ENCODE measurements at places on chromosomes 6 and 20.

DNA sequence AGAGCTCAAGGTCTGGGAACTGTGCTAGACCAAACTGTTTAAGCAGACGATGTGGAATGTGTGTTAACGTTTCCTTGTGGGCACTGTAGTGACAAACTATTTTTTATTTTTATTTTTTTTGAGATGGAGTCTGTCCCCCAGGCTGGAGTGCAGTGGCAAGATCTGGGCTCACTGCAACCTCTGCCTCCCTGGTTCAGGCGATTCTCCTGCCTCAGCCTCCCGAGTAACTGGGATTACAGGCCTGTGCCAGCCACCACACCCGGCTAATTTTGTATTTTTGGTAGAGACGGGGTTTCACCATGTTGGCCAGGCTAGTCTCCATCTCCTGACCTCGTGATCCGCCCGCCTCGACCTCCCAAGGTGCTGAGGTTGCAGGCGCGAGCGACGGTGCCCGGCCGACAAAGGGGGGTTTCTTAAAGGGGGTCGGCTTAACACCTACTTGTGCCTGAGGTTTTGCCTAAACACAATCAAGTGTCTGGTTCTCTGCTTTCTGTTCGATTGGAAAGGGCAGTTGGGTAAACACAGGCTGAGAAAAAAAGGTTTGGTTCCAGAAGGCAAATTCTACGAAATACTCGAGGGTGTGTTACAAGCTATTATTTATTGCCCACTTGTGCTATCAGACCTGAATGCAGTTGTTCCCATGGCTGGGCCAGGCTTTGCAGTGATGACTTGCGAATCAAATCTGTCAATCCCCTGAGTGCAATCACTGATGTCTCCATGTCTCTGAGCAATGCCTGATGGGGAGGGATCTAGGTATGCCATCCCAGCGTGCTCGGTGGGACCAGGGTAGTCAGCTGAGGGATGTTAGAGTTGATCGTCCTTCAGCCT, 1.3 kb downstream of the NOP56 start:
- DNase-seq: no peak

DNA sequence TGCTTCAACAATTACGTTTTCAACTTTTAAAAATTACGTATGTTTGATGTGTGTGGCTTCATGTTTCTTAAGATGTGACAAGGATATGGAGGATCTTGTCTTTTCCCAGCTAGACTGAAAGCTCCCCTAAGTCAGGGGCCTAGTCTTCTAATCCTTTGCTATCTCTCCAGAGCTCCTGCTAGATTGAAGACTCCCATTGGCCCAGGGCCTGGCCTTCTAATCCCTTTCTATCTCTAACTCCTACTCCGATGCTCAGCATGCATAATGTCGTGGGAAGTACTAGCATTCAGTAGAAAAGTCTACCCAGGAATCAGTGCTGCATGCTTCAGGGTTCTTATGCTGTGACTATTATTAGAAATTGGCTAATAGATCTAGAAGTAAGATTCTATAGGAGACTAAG, 144.8 kb upstream of the SUPT3H start:
- DNase-seq: no peak

- DNase-seq: no peak
Measured at GRCh38 chr20:17620371-17621228, 50.7 kb downstream of the DSTN start.

DNA sequence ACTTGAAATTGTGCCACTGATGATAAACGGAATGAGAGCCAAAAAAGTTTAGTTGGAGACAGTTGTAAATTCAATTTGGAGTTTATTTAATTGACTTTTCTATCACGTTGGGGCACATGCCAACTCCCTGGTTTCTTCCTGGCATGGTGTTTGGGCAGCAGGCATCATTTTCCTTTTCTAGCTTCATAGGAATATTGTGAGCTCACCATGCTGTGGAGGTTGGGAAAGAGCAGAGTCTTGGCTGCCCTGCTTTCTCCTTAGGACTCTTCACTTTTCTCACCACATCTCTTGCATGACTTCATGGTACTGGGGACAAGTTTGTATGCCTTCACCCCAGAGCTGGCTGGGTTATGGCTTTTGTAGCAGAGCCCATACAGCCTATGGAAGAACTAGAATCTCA, 6.4 kb downstream of the SCAND1 start:
- no peak for DNase-seq

DNA sequence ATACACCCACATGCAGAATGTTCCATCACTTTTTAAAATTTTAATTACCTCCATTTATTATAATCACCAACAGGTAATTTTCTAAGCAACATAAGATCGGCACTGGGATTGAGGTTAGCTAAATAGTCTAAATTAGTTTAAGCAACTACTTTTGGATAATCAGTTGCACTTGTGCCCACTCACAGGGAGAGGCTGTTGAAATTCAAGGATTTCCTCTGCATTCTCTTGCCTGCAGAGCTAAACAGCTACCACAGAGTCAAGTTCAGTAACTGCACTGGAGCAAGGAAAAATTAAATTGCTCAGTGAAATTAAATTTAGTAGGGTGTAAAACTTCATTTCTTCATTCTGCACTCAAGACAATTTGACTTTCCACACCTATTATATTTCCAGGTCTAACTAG, 120.7 kb upstream of the CCDC28A start:
- no peak for DNase-seq

DNA sequence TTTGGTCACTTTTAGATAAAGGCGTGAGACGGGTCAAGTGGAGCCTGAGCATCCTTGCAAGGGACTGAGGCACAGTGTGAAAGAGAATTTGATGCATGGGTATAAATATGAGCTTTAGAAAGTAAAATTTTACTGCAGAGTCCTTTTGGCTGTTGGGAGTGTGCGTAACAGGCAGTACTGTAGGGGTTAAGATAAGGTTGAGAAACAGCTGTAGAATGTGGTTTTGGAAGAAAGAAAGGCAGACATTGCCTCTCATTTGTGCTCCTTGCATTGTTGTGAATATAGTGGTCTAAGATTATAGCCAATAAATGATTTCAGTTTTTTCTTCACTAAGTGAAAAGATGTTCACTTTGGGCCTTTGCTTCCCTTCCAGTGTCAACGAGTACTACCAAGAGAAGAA, 73.0 kb downstream of the RREB1 start:
- no peak for DNase-seq

GRCh38 chr6:72216222-72217068, 330.1 kb downstream of the RIMS1 start:
- no peak for DNase-seq

DNA sequence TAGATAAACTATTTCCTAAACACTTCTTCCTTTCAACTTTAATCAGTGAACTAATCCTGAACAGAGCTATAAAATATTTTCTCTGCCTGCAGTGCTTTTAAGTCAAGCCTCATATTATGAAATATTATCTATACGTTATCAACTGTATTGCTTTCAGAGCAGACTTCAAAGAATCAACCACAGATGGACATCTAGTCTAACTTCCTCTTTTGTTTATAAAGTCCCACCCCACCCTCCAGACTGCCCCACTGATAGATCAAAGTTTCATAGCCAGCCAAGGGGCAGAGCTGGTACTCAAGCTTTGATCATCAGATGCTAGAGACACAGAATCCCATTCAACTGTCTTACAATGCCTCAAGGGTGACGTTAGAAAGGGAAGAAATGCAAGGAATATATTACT, 308.3 kb downstream of the LAMA2 start:
- no peak for DNase-seq

GRCh38 chr6:105488516-105489215, 85.8 kb upstream of the PREP start:
- DNase-seq: no peak

- no peak for DNase-seq
Measured at GRCh38 chr6:142613981-142614380, 312.2 kb downstream of the ADGRG6 start.

DNA sequence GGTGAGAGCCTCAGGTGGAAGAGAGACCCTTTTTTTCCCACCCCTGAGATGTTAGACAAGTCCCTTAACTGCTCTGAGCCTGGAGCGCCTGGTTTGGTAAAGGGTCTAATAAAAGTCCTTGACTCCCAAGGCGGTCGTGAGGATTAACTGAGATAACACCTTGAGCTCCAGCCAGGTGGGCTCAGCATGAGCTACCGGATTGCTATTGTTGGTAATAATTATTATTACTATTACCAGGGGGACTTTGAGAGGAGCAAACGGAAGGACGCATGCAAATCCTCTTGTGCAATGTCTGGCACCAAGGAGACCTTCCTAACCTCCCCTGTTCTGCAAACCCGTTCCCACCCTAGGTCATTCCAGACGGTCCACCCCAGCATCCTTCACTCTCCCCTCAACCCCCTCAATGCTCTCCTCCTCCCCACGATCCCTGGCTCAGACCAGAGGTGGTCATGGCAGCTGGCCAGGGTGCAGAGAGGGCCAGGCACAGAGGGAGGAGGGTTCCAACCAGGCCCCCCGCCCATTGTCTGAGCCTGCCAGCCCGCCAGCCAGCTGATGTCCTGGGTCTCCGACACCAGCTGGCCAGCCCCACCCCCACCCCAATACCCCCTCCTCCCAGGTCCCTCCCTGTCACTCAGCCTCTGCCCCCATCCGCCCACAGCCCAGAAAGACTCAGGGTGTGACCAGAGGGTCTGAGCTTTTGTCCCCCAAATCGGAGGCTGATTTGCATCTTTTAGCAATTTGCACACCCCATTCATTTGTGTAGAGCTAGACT, 14.3 kb upstream of the CBFA2T2 start:
- DNase-seq: no peak

DNA sequence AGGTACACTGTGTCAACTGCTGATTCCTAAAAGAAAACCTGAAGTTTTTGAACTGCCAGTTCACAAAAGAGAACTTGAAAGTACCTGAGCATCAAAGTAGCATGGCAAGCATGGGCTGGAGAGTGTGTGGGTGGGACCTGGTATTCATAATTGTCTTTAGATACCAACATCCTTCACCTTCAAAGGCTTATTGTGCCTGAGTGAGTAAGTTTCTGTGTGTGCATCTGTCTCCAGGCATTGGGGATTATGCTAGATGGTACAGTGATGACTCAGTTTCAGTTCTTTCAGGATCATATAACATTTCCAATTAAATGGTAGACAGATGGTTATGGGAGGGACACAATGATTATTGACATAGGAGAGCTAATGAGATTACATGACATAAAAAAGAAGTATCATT, 238.5 kb downstream of the ZFAND3 start:
- DNase-seq: no peak

DNA sequence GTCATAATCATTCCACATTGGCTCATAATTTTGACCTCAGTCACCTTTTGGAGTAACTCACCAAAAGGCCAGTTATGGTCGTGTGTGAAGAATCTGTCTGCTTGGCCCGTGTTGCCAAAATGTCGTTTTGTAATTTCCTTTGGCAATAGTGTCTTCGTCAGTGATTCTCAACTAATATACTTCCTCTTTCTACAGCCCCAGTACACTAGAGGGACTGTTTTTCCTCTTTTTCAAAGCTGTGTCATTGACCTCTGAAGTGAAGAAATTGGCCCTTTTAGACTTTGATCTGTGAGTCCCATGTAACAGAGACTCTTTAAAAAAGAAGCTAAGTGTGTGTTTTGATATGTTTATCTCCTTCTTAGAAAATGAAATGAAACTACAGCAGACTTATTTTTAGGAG, 5.2 kb downstream of the FOXO3 start:
- no peak for DNase-seq

DNA sequence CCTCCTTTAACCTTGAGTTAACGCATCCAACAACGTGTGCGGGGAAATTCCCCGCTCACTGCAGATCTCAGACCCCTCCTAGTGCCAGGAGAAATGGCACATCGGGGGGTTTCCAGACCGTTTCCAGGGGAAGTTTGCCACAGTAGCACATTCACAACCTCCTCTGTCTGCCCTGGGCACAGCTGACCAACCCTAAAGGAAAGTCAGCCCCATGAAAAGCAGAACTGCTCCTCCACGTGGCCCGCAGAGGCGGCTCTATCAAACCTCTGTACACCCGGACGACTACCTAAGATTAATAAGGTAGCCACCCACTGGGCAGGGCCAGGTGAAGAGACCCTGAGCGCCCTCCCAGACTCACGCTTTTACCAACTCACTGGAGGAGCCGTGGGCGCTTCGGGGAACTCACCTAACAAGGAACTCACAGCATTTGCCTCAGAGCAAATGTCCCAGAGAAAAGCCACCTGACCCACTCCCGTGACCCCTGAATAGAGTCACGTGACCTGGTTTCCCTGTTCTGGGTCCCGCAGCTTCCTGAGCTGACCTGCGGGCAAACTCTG, 93.1 kb downstream of the PRND start:
- DNase-seq: no peak

GRCh38 chr6:127949251-127949650, 48.4 kb upstream of the THEMIS start:
- DNase-seq: no peak

DNA sequence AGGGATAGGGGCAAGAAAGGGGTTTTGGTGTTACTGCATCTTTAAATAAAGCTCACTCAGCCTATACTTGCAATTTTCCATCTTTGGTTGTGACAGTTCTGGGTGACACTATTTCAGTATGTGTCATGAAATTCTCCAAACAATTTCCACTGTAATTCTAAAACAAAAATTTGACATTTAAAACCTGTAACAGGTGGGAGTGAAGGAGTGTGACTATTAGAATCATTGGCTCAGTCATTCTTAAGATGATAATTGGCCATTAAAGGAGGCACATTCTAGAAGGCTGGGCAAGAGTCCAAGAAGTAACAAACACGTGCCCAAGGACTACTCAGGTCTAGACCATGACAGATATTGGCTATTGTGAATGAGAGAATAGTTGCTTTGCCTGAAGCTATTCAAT, 153.3 kb upstream of the ARG1 start:
- no peak for DNase-seq

DNA sequence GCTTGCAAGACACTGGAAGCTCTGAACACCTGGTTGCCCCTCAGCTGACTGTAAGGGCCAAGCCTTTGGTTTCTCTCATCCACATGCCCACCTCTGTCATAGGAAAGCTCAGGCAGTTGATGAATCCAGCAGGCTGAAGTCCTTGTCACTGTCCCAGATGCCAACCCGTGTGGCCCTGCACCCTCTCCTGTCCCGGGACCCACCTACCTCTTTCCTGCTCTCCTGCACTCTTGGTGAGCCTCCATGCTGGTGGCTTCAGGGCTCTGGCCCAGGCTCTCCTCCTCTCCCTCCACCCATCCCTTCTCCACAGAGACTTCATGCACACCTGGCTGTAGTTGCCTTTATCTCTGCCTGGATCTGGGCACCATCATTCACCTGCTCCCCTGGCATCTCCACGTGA, 4.0 kb upstream of the GID8 start:
- DNase-seq: no peak

GRCh38 chr6:20936949-20937348, 402.7 kb downstream of the CDKAL1 start:
- no peak for DNase-seq
